Left colon (tissue), 2 donors: ENCODE measurements at places on chromosomes 3 and 15. TPM values are rescaled to one million over a fixed set of nuclear protein-coding genes. Genes with fewer than 3 reads are reported as not detected.

- DNase-seq: no peak
Observed at GRCh38 chr15:32840507-32841245, 122.9 kb downstream of the GREM1 start.

Gene TMEM207
- not detected for total RNA-seq

DNA sequence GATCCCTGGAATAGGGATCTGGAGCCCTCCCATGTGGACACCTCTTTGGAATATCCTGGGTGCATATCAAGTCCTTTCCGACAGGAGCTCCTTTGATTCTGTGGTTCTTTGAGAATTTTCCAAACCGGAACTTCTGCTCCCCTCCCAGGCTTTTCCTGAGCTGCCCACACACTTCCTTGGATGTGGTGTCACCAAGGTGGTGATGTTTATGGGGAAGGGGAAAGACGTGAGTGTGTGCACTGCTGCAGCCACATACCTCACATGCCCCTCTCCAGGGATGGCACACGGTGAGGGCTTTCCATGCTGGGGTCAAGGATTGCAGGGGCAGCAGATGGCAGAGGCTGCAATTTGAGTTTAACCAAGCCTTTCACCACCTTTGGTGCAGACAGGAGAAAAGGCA, 27.9 kb upstream of the PSTPIP1 start:
- DNase-seq: no peak

DNA sequence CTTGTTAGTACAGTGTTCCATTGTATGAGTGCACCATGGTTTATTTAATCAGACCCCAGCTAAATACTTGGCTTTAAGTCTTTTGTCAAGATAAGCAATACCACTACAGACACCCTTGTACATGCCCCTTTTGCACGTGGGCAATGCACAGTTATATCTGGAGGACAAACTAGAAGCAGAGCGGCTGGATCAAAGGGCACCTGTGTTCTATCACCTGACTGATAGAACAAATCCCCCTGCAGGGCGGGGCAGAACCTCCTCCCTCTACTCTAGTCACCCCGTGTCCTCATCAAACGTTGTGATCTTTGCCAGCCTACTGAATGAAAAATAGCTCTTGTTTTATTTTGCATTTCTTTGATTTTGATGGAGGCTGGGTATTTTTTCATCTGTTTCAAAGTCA, 314.9 kb downstream of the TLE3 start:
- peak; percentile 26 for DNase-seq

Gene COL7A1
- 4.5 TPM for total RNA-seq

Gene SLC2A2
- total RNA-seq: not detected

DNA sequence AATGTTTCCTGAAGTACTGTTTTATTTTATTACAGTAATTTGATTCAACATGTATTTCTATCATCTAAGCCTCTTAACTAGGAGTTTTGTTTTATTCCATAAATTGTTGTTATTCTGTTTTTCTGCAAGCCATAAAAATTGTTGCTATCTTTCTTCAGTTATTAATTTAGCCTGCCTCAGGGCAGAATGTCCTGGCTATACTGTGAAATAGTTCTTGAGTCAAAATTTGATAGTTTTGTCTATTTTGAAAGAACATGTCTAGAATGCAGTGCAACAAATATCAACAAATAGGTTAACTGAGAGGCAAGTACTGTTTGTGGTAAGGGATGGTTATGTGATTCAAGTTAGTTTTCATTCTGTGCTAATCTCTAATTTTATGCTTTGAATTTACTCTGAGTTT, 63.9 kb downstream of the PPARG start:
- no peak for DNase-seq

DNA sequence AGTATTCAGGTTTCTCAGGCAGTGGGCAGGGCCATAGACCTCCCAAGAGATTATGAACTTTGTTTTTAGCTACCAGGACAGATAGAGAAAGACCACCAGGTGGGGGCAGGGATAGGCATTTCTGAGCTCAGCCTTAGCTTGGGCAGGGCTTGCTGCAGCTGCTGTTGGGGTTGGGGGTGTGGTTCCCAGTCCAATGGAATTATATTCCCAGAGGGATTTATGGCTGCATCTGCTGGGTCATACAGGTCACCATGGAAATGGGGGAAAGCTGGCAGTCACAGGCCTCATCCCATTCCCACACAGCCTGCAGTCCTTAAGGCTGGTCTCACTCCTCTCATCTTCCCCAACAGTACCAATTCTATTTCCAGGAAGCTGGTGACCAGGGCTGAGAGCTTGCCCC, 144.6 kb upstream of the ZPLD1 start:
- DNase-seq: no peak

- DNase-seq: no peak
Observed at GRCh38 chr3:195251336-195252065, 19.5 kb downstream of the XXYLT1 start.

- DNase-seq: no peak
Observed at GRCh38 chr3:152772674-152773225, 62.2 kb upstream of the P2RY1 start.

DNA sequence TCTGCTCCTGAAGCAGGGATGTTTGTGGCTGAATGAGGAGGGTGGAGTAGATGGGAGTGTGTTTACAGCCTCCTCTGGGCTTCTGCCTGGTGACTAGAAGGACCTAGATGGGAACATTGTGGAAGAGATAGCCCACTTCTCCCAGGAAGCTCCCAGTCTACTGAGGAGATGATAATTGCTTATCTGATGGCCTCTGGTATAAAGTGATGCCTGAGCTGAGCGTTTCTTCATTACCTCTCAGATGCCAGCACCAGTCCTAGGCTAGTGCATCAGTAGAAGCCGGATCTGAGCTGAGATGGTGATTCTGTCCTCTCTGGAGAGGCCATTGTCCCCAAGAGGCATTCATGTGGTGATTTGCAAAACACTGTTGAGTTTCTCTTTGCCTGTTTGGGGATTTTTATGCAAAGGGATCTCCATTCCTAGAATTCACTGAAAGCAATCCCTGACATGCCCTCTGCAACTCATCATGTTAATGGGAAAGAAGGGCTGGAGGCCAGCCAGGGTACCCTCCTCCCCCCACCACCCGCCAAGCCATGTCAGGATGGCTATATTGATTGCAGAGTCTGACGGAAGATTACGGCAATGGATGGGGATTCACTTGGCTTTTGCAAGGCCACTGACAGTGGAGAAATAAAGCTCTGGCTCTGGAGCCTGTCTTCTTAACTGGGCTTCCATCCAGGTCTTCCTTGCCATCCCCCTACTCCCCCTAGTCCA, 166.4 kb upstream of the ROPN1 start:
- DNase-seq: no peak

DNA sequence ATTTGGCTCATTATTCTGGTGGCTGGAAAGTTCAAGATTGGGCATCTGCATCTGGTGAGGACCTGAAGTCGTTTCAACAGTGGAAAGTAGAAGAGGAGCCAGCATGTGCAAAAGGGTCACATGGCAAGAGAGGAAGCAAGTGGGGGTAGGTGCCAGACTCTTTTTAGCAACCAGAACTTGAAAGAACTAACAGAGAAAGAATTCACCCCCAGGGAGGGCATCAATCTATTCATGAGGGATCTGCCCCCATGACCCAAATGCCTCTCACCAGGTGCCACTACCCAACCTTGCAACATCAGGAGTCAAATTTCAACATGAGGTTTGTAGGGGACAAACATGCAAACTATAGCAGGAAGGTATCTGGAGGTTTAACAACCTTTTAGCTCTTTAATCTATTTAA, 10.3 kb upstream of the RYK start:
- no peak for DNase-seq

Gene PARP15
- 1.4 TPM for total RNA-seq

DNA sequence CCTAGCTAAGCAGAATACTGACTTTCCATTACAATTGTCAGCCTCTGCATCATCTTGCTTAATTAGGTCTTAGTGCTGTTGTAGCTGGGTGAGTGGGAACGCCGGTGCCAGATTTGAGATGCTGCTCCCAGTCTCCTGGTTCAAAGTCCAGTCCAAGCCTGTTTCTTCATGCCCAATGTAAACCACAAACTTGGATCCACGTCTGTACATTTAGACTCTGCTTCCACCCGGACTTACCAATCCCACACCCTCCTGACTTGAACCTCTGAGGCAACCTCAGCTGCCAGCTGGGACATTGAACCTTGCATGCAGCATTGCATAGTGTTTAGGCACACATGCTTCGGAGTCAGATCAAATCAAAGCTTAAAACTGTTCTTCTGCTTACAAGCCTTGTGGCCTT, 43.0 kb downstream of the BCL2L10 start:
- DNase-seq: peak; percentile 74

GRCh38 chr3:168249550-168250414, 154.1 kb upstream of the GOLIM4 start:
- peak; percentile 69 for DNase-seq

Gene ATP2B2
- total RNA-seq: 0.06 TPM

DNA sequence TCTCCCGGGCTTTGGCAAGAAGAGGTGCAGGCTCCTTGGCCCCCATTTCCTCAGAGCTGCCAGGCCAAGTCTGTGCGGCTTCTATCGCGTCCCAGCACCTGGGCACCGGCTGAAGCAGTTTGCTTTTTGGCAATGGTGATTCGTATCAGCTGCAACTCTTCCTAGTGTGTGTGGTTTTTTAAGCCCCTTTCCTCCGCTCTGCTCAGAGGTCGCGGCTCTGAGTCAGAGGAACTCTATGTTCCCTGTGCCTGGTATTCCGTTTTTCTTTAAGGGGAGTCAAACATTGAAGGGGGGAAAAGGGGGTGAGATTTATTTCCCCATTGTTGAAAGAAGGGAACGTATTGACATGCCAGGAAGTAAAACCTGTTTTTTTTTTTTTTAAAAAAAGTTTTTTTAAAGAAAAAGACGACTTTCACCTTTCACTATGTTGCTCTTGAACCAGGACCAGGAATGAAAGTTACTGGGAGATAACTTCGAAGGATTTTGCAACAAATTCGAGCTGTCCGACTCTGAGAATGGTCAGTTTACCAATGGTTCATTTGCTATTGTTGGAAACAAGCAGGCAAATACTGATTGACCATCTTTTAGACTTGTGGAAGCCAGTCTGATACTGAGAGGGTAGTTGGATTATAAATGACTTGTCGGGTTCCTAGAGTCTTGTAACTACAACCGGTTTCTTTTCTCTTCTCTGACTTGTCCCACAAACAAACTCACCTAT, 1.1 kb downstream of the ARMC8 start:
- DNase-seq: no peak

Gene GCSAM
- total RNA-seq: not detected

- DNase-seq: peak; percentile 72
Observed at GRCh38 chr15:69462030-69462492, 9.4 kb downstream of the RPLP1 start.

- DNase-seq: no peak
Observed at GRCh38 chr3:177620073-177620472, 422.8 kb upstream of the TBL1XR1 start.

DNA sequence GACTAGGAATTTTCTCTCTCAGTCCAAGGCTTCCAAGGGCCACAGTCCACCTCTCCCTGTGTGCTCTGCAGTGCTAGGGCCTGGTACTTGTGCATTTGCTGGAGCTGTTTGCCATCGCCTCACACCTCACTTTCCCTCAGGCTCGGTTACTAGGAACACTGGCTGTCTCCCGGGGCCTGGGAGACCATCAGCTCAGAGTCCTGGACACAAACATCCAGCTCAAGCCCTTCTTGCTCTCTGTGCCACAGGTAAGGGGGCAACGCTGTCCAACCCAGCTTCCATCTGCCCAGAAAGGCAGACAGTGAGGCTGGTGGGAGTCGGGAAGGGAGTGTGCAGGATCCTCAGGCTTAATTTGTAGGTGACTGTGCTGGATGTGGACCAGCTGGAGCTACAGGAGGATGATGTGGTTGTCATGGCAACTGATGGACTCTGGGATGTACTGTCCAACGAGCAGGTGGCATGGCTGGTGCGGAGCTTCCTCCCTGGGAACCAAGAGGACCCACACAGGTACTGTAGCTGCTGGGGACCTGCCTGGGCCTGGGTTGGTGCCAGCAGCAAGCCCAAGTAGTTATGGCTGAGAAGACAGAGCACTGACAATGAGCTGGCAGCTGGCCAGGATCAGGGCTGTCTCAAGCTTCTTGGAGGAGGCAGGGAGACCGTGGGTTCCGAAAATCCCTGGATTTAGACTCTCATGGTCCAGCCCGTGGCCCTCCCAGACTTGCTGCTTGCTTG, 3.4 kb downstream of the PPM1M start:
- DNase-seq: no peak

- DNase-seq: no peak
Observed at GRCh38 chr3:122977746-122978466, 49.7 kb downstream of the SEMA5B start.

GRCh38 chr3:119826711-119827608, 45.1 kb downstream of the NR1I2 start:
- no peak for DNase-seq

GRCh38 chr15:81015621-81016488, 15.1 kb downstream of the TLNRD1 start:
- no peak for DNase-seq

Gene ACOX2
- 17.0 TPM for total RNA-seq

Gene OR5K2
- not detected for total RNA-seq

Gene RAB43
- 28.7 TPM for total RNA-seq

DNA sequence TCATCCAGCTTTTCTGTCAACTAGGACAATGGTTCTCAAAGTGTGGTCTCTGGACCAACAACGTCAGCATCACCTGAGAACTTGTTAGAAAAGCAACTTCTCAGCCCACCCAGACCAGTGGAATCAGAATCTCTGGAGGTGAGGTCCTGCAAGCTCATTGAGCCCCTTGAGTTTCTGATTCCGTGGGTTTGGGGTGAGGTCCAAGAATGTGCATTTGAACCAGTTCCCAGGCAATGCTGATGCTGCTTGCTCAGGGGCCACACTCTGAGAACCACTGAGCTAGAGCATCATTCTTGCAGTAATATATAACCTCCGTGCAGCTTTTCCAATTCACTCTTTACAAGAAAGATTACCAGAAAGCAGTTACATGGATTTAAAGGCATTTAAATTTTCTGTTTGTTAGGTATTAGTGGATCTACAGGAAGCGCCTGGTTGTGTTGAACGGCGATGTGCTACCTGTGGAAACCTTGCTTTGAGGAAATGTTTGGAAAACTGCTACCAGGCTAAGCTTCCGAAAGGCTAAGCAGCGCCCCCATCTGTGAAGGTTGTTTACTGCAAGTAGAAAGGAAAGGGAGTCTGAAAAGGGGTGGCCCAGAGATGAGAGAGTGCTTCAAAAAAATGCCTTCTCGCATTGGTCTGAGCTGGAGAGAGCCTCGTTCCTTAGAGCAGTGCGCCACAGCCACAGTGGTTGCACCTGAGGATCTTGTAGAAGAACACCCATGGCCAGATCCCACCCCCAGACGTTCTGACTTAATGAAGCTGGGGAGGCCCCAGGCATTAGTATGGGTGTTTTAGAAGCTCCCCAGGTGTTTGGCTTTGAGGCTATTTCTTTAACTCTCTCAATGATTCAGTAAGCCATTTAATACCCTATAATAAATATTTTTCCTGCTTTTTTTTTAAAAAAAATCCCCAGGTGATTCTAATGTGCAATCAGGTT, 50.0 kb downstream of the RLBP1 start:
- DNase-seq: peak; percentile 58

GRCh38 chr15:49495993-49496753, 73.1 kb downstream of the FGF7 start:
- no peak for DNase-seq

Gene CD47
- 71.1 TPM for total RNA-seq

Gene ISL2
- 0.95 TPM for total RNA-seq

GRCh38 chr15:98369081-98369716, 279.1 kb upstream of the IGF1R start:
- no peak for DNase-seq
